ENCODE measurements at places on chromosomes 4 and X.

- no peak for DNase-seq
These were observed 94.8 kb downstream of the GPRIN3 start for GRCh38 chr4:89212666-89213381.

DNA sequence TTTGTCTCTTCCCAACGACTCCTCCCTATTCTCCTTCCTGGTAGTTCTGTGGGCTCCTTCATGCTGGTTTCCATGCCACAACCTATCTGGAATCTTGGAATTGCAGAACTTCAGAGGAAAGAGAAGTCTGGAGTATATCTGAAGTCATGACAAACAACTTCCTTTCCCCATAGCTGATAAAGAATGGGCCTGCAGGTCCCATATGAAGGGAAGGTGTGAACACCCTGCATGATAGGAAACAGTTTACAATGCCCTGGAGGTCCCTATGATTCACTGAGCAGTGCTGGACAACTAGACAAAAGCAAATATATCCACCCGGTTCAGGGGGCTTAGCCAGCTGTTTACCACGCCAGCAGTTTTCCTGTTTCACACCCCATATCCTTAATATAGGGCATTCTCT lies 19.4 kb downstream of the FAM9C start:
- DNase-seq, result no peak

DNA sequence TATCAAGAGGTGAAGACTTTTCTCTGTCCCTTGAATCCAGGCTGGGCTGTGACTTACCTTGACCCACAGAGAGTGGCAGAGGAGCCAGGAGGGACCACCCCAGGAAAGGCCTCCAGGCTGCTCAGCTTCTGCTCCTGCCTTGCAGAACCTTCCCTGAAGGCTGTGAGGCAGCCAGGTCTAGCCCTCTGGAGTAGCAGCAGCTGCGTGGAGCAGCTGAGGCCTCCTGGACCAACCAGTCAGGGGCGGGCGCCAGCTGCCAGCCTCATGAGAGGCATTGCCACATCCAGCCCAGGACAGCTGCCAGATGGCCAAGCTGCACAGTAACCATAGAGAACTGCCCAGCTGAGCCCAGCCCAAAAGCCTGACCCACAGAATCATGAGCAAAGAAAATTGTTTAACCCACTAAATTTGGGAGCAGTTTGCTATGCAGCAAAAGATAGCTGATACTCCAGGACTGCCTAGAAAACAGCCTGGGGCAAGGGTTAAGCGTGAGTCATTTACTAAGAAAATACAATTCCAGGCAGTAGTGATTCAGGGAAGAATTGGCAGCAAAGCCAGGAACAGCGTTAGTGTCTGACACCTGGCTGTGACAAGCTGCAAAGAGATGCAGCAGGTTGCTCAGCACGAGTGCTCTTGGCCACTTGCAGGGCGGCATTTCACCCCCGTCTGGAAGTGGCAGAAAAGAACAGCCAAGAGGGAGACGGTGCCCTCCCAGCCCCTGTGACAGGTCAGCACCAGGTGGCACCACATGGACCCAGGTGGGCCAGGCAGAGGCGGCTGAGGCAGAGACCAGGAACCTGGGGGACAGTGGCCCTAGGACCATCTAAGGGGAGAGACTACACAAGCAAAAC lies 14.7 kb upstream of the PDE6B start:
- DNase-seq, result no peak

DNA sequence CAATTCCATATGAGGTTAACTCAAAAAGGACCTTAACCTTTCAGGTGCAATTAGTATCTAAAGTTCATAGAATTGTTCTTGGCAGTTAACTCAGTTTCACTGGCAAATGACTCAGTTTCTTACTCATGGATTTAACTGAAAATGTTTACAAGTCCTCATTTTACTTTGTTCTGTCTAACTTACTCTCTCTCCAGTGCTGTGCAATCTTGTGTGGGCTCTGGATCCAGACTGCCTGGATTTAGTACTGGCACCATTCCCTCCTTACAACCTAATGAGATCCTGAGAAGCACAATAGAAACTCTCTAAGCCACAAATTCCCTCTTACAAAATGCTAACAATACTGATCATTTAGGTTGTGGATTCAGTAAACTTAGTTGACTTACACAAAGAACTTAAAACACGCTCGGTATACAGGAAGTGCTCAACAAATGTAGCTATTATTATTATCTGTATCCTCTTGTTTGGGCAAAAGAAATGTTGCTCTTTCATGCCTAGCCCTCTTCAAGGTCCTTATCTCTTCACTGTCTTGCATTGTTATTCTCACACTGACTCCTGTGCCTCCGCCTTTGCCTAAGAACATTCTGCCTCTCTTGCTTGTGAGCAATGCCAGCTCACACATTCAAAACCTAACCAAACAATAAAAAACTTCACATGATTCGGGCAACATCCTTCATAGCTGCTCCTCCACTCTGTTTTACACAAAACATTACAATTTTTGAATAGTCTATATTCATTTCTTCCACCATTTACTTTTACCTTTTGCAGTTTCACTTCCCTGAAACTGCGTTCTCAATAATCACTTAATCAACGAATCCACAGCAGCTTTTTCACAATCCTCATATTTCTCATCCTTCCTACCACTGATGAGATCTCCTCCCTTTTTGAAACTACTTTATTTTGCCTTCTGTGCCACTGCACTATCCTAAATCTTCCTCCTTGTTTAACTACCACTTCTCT lies 91.8 kb downstream of the PDE5A start:
- DNase-seq, result no peak

- DNase-seq, result no peak
These were observed 183.1 kb downstream of the HS6ST2 start for GRCh38 chrX:132775263-132775823.

DNA sequence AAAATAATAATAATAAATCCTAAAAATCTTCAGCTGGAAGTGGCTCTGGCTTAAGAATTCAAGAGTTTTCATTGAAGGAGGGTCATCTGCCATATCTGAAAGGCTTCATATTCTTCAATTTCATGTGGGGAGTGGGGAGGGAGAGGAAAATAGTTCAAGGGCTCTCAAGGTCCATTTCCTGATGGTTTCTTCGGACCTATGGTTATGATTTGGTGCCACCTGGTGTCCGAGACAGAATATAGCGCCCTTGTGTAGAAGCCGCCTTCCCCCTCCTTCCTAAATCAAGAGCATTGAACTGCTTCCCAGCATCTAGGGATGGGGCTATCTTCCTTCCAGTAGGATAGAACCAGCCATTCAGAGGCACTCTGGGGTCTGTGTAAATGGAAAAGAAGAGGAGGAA lies 34.3 kb downstream of the NLGN3 start:
- DNase-seq, result peak; percentile 43

- DNase-seq, result no peak
These were observed 50.9 kb upstream of the TAB3 start for GRCh38 chrX:30939928-30940327.

GRCh38 chrX:72037601-72038000 lies 94.1 kb downstream of the RTL5 start:
- no peak for DNase-seq

DNA sequence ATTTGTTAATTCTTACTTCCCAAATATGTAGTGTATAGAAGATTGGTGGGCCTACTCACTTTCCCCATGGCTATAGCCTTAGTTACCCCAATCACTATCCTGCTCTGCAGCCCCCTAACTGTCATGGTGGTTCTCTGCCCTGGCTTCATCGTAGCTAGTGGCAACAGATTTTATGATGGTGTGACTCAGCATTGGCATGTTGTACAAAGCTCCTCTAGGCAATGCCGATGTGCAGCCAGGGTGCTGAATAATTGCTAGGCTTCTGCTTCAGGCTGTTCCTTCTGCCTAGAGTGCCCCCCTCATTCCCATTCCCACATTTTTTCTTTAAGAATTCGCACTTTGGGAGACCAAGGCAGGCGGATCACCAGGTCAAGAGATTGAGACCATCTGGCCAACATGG lies 35.2 kb downstream of the AFF2 start:
- DNase-seq, result no peak

DNA sequence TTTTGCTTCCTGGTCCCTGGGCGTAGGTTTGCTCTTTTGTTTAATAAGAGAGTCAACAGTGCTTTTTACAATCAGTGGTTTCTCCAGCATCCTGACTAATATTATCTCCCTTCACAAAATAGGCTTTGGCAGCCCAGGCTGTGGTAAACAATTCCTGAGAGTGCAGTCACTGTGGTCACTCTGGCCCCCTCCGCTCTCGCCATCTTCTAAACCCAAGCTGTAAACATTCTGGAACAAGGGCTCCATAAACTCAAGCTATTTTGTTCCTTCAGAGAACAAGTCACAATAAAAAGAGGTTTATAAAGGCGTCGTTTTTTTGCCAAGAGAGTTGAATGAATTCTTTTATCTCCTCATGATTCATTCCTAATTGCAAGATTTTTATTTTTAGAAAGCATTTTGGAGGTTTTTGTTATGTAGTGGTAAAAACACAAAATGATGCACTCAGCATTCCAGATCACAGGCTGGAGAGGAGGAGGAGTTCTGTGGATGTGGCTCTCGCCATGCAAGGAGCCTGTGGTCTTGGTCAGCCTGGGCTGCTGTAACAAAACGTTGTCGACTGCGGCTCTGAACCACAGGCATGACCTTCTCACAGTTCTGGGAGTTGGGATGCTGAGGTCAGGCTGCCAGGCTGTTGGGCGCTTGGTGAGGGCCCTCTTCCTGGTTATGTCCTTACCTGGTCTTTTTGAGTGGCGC lies 486.4 kb upstream of the FAT1 start:
- no peak for DNase-seq

- no peak for DNase-seq
These were observed 162.0 kb upstream of the GATB start for GRCh38 chr4:151922811-151923210.

DNA sequence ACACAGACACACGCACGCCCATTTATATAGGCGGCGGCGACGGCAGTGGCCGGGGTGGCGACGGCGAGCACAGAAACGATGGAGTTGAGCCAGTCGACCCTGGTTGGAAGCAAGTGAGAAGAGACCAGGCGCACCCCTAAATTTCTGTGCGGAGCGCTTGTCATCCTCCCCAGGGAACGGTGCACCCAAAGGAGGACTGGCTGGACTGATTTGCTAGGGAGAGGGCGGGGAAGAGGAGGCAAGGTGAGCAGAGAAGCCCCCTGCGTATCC lies 302 bp downstream of the NHS start:
- DNase-seq, result no peak

DNA sequence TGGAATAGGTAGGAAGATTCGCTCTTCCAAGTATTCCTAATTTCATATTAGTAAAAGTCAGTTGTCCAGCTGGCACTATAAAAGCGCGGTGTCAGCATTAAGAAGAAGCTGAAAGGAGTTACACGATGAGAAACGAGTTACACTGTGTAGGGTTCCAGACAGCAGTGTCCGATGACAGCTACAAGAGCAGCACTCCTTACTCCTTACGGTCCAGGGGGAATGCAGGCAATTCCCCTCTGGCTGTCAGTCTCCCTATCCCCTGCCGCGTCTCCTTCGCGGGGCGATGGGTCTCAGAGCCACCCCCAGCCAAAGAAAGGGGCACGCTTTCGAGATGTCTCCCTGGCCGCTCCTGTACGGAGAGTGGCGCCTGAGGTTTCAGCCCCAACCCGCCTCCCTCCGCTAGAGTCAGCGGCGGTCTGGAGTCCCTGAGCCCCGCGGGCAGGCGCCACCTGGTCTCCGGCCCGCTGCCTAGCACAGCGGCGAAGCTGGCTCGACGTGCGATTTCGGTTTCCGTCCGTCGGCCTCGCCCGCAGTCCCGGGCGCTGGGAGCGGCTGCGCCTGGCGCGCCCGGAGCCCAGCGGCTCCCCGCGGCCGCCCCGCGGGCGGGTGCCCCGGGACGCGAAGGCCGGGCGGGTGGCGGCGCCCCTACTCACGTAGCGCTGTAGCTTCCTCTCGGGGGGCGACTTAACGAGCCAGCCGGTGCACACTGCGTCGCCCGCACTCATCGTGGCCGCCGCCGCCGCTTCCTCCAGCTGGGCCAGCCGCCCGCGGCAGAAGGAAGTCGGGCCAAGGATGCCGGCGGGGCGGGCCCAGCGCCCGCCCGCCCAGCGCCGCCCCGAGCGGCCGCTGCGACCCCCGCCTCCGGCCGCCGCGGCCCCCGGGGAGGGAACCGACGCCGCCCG lies at the start of gene GAB3:
GAB3 (minus strand) TSS at position 777 of the 902 bp plus-strand sequence; CDS start at position 725, 52 bp downstream.
- DNase-seq, result peak; percentile 52

- DNase-seq, result no peak
These were observed 161.0 kb upstream of the FAM241A start for GRCh38 chr4:111984169-111984819.

DNA sequence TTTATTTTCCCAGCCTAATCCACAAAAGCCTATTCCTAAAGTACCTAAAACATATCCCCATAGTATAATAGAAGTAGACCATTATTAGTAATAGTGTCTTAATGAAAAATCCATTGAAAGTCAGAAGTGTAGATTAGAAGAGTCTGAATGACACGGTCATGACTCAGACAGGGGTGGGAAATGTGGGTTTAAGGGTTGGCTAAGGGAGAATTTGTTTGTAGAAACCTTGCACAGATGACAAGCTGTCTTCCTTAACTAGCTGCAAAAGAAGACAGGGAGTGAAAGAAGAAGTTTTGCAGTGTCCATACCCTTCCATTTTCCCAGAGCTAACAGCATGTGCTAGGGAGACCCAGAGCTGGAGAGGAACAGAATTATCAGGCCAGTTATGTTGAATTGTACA lies 242.7 kb upstream of the ETNPPL start:
- no peak for DNase-seq

DNA sequence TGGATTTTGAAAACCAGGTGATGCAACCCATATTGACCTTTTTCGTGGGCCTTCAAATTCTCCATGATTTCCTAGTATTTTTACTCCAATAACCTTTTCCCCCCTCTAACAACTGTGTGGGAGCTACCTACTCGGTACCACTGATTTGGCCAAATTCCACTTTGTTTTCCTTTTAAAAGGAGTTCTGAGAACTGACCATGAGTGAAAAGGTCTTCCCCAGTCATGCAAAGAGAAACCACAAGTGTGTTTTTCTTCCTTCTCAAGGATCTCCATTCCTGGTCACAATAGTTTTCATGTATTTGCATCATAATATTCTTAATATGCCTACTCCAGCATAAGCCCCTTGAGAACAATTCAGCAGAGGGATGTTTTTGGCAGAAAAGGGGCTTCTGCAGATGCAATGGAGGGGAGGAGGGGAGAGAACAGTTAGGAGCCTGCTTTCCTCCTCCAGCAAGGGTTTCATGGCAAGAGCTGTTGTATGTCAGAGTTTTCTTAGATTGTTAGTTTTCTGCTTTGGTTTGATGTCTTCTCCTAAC lies 195.3 kb upstream of the ANXA3 start:
- no peak for DNase-seq

GRCh38 chr4:178275671-178276360 lies 833.6 kb upstream of the AGA start:
- no peak for DNase-seq

DNA sequence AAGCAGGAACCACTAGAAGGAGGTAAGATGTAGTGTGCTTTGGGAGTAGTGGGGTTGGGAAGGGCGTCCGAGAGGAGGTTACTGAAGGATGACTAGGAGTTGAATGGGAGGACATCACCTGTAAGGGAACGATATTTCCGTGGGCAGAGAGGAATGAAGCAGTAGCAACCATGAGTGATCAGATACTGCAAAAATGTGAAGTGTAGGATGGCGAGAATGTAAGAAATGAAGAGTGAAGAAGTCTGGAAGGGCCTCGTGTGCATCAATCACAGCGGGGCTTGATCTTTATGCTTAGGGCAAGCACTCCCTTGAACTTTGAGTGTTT lies 594 bp downstream of the MSMO1 start:
- no peak for DNase-seq

GRCh38 chrX:4706961-4707360 lies 993.5 kb upstream of the PRKX start:
- no peak for DNase-seq

All from stimulated activated CD4-positive, alpha-beta T cell treated with anti-CD3 and anti-CD28 coated beads, Interleukin-2, amount 100 ng/mL, for 24 hours (primary cell).